NCI-H446 (cell line): ENCODE measurements at places on chromosomes 7 and 10.

- DNase-seq = no peak
Measured at GRCh38 chr10:95798096-95798855, 42.3 kb downstream of the ENTPD1 start.

- no peak for DNase-seq
Measured at GRCh38 chr10:71380841-71381240, 15.9 kb upstream of the CDH23 start.

- DNase-seq = peak; percentile 96
Measured at GRCh38 chr7:32289651-32290414, 200.3 kb downstream of the LSM5 start.

DNA sequence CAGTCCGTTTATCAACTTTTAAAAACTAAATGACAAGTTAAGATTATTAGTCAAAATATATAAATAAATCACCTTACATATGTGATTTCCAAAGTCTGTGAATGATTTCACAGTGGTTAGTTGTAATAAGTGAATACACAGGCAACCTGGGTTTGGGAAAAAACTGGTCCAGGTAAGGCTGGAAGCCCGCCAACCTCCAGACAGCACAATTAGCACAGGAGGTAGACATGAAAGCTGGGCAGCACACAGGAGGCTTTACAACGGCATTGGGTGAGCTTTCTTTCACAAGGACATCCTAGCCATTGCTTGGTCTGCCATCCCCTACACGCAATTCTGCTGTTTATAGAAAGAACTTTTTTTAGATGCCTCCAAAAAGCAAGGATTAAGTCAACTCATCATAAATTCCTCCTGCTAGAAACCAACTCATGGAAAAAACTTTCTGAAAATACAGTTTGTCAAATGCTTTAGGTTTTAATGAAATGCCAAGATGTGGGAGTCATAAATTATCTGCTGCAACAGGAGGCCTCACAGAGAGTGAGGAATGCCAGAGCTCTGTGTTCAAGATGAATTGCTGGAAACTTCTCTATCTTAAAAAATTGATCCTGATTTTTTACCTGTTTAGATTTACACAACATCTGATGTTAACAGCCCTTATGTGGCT, 346.8 kb upstream of the NFE2L3 start:
- no peak for DNase-seq
